EL (cell line): ENCODE measurements at places on chromosomes 6 and 20.

DNA sequence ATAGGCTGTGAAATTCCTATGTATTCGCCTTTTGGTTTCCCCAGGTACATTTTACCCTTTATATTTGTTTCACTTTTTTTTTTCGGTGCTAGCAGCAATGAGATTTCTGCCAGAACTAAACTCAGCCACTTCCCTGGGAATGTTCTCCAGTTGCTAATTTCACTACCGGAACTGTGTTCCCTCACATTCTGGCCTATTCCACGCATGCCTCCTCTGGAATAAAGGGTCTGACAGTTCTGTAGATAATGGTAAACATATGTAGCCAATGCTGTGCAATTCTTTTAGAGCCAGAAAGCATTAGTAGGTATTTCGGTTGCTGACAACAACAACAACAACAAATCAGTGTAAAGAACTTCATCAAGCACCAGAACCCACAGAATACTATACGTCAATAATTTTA is 96.1 kb upstream of the TBX18 start:
- DNase-seq, result no peak

- no peak for DNase-seq
These were observed 37.3 kb upstream of the SAYSD1 start for GRCh38 chr6:39152262-39152661.

- DNase-seq, result no peak
These were observed 12.8 kb upstream of the MDFI start for GRCh38 chr6:41625442-41625841.

- DNase-seq, result no peak
These were observed 41.0 kb downstream of the PSMB9 start for GRCh38 chr6:32895006-32895345.

GRCh38 chr6:55964136-55964535 is 88.7 kb upstream of the BMP5 start:
- DNase-seq, result no peak

GRCh38 chr6:128112494-128112893 is 211.6 kb upstream of the THEMIS start:
- DNase-seq, result no peak

DNA sequence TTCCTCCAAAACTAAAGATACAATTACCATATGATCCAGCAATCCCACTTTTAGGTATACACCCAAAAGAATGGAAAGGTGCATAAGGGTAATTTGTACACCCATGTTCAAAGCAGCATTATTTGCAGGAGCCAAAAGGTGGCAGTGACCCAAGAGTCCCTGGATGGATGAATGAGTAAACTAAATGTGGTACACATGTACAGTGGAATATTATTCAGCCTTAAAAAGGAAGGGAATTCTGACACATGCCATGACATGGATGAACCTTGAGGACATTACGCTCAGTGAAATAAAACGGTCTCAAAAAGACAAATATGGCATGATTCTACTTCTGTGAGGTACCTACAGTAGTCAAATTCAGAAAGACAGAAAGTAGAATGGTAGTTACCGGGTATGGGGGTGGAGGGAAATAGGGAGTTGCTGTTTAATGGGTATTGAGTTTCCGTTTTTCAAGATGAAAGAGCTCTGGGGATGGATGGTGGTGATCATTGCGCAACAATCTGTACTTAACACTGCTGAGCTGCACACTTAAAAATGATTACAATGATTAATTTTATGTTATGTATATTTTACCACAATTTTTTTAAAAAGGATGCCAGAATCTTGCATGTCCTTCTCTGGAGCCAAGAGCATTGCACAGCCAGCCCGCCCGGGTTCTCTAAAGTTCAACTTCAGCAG is 518.9 kb upstream of the JARID2 start:
- DNase-seq, result no peak

DNA sequence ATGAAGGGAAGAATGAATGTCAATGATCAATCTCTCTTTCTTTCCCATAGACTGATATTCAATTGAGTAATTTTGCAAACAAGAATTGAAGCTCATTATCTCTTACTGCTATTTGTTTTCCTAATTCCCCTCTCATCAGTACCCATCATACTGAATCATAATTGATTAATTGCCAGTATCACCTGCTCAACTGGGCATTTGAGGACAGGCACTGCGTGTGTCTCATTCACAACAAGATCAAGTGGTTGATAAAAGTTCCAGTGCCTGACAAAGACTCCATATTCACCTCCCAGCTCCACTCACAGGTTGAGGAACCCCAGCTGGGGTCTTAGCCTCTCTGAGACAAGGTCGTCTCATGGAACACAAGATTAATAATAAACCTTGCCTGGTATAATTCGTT is 67.7 kb downstream of the BCAS1 start:
- DNase-seq, result no peak

DNA sequence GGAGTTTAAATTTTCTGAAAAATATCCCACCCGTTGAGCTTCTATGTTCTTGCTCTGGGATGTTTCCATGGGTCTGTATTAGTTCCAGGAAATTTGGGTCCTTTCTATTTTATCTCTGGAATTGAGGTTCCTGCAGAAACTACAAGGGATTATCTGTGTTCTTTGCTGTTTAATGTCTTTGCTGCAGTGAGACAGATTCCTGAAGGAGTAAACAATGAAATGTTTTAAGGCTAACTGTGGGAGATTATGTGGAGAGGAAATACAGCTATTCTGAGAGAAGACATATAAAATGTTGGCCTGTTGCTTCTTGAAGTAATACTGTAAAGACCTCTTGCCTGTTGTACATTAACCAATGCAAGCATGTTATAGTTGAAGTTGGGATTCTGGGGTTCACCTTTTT is 43.5 kb downstream of the SAMD5 start:
- DNase-seq, result no peak

DNA sequence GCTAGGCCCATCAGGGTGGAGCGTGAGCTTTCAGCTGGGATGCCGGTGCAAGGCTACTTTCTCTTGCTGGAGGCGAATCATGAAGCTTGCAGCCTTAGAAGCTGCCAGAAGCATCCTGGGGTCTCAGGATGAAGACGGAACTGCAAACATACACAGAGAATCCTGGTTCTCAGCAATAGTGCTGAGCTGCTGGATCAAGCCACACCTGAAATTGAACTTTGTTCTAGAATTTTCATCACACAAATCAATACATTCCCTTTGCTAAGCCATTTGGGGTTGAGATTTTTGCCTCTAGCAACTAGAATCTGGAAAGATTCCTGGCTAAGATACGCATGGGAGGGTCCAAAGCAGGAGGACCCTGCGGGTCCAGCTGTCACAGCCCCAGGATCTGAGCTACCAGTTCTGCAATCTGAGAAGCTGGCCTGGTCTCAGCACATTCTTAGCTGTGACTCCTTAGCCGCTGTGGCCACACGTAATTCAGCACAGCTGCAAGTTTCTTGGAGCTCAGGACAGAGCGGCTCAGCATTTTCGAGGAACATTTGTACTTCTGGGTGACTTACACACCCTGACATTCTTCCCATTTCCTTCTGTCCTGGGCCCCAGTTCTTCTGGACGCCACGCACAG is 6.6 kb upstream of the ARFGAP1 start:
- peak; percentile 20 for DNase-seq

- no peak for DNase-seq
These were observed 8.6 kb downstream of the CD83 start for GRCh38 chr6:14126191-14126590.

DNA sequence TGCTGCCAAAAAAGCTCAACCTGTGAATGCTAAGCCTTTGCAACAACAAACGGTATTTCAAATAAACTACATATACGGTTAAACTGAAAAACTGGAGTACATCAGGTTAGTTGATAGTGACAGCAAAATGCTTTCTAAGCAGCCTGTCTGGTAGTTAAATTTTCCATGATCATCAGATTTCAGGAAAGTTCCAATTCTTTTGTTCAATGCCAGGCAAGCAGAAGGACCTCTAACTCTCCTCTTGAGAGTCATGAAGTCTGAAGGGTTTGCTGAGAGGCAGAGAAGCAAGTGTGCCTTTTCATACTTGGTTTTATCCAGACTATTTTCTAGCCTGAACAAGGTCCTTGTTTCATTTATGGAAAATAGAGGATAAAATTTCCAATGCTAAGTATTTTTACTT is 4.5 kb downstream of the FLRT3 start:
- DNase-seq, result no peak

- DNase-seq, result peak; percentile 36
These were observed 184.1 kb downstream of the MTFR2 start for GRCh38 chr6:136066005-136066404.

DNA sequence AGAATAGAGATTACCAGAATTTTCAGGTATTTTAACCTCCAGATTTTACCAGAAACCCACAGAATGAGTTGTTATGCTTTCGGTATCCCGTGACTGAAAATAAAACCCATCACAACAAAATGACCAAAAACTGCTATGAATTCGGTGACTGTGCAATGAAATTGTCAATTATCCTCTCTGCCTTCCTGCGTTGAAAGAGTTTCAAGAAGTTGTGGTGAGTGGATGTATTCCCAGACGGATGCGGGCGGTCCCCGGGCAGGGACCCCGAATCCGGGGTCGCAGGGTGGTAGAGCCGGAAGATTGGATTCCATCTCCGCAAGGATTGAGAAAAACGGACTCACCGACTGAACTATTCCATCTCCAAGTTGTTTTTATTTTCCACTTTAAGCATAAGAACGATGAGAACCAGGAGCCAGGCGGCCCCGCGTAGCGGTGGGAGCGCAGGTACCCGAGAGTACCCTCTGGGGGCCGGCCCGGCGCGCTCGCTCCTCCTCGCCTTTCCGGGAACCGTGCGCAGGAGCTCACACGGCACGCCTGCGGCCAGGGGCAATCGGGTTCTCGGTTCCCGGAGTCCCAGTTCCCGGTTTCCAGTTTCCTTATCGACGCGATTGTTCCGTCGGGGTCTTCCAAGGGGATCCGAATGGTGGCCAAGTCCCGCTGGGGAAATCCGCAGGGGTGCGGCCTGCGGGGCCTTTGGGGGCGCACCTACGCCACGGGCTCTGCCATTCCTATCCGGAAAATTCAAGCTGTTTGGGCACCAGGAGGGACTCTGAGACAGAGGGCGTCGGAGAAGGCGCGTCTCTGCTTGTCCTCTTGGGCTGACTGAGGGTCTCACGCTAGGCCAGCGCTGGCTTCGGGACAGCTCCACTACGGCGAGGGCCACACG is 104.9 kb upstream of the PRDM1 start:
- no peak for DNase-seq

DNA sequence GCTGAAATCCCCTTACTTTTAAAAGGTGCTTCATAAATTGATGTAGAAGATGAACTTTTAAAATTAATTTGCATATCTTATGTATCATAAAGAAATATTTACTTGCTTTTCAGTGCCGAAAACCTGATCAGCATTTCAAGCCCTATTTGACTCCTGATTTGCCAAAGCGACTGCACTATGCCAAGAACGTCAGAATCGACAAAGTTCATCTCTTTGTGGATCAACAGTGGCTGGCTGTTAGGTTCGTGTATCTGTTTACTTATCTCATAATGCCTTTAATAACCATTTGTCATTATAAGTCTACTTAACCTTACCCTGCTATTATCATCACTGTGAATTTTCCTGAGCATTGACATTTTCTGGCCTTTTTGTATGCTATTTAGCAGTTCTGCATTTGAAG is 7.8 kb downstream of the OR2A4 start:
- DNase-seq, result no peak

GRCh38 chr6:24824142-24824938 is 25.6 kb upstream of the ARMH2 start:
- no peak for DNase-seq

GRCh38 chr6:52305948-52306767 is 21.6 kb upstream of the MCM3 start:
- no peak for DNase-seq

DNA sequence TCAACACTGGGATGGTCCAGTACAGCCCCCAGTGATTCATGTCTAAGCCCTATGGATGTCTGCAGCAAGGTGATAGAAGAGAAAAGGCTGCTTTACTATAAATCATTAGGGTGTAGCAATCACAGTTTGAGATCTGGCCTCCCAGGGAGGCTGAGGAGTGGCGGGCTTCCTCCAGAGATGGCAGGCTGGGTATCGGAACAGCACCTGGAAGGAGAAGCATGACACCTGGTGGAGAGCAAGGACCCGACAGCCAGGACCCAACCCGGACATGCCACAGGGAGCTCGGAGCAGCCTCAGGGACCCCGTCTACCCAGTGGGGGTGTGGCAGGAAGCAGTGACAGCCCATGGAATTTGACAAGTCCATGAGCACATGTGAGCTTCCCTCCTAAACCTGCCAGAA is 114.8 kb upstream of the CD93 start:
- peak; percentile 13 for DNase-seq

GRCh38 chr6:11702089-11702488 is 76.5 kb downstream of the ADTRP start:
- no peak for DNase-seq

- no peak for DNase-seq
These were observed 93.0 kb downstream of the ANKRD6 start for GRCh38 chr6:89525786-89526562.

DNA sequence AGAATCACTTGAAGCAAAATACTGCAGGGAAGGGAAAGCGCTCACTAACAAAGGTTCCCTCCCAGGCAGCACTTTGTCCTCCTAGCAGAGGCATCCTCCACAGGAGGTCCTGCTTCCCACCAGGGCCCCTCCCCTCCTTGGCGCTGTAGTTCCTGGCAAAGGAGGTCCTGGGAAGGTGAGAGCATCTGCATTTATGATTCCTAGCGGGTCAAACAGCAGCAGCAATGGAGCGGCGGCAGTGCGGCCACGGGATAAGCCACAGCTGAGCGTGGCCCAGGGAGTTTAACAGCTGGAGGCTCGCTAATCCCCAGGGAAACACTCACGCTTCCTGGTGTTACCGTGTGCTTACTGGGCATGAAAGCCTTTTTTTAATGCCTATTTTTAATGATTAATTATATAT is 185.8 kb downstream of the TTLL2 start:
- no peak for DNase-seq

- DNase-seq, result no peak
These were observed 28.9 kb upstream of the FAM83D start for GRCh38 chr20:38897267-38897666.

GRCh38 chr20:9143926-9144325 is 75.0 kb downstream of the PLCB4 start:
- DNase-seq, result no peak

DNA sequence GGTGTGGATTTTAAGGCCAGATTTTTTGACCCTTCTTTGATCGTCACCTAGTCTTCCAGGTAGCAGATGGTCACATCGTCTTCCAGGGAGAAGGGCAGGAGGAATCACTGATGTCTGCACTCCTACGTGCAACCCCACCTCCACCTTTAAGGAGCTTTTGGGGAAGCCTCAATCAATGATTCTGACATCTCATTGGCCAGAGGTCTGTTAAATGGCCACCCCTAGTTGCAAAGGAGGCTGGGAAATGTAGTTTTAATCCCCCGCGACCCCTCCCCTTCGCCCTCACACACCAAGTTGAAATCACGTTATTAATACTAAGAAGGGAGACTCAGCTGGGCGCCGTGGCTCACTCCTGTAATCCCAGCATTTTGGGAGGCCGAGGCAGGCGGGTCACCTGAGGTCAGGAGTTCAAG is 151.4 kb downstream of the BCAS1 start:
- no peak for DNase-seq
